ENCODE measurements at places on chromosomes 2 and 18.

GRCh38 chr2:166768393-166769123, 119.7 kb upstream of the XIRP2 start:
- no peak for DNase-seq

GRCh38 chr2:241877989-241878970, 8.8 kb downstream of the RTP5 start:
- DNase-seq = peak; percentile 73

- no peak for DNase-seq
Observed at GRCh38 chr18:5604778-5605177, 61.0 kb upstream of the EPB41L3 start.

- no peak for DNase-seq
Observed at GRCh38 chr2:197647961-197648690, 27.3 kb downstream of the RFTN2 start.

- no peak for DNase-seq
Observed at GRCh38 chr2:233090879-233091278, 30.7 kb downstream of the INPP5D start.
